ENCODE measurements at places on chromosomes 3 and 15.

GRCh38 chr15:75210811-75211230 lies 9.1 kb downstream of the C15orf39 start:
- no peak for DNase-seq

DNA sequence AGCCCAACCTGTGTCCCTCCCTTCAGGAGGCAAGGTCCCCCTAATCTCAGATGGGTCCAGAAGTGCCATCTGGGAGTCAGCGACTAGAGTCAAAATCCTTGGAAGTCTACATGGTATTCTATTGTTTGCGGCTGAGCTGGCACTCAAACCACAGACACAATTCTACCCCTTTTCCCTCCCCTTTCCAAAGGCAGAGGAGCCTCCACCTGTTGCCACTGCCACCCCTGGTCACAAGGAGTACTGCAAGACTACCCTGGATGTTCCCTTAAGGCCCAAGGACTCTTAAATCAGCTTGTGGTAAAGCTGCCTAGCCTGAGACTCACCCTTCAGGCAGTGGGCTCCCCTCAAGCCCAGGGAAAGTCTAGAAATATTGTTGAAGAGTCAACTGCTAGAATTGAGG lies 4.3 kb upstream of the OR5H6 start:
- DNase-seq = no peak

GRCh38 chr15:43370310-43370974 lies 401 bp downstream of the ZSCAN29 start:
- no peak for DNase-seq

GRCh38 chr3:197836244-197836643 lies 45.2 kb downstream of the LRCH3 start:
- DNase-seq = no peak

- no peak for DNase-seq
Observed at GRCh38 chr3:3615533-3615932, 183.7 kb upstream of the LRRN1 start.

GRCh38 chr3:112351036-112351435 lies 18.1 kb downstream of the CD200 start:
- no peak for DNase-seq

DNA sequence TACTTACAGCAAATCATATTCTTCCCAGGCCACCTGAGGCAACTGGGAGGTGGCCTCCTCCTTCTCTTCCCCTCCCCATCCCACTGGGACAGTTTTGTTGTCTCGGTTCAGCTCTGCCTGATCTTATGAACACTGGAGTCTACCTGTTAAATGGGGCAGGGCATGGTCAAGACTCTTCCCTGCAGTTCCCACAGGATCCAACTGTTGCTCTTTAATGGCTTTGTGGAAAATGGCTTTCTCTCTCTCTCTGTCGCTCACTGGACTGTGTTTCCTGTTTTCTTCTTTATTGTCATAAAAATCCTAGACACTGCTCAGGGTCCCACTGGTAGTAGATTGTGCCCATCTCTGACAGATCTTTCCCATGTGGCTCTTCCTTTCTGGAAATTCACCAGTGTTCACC lies 40.2 kb downstream of the SLC27A2 start:
- no peak for DNase-seq

DNA sequence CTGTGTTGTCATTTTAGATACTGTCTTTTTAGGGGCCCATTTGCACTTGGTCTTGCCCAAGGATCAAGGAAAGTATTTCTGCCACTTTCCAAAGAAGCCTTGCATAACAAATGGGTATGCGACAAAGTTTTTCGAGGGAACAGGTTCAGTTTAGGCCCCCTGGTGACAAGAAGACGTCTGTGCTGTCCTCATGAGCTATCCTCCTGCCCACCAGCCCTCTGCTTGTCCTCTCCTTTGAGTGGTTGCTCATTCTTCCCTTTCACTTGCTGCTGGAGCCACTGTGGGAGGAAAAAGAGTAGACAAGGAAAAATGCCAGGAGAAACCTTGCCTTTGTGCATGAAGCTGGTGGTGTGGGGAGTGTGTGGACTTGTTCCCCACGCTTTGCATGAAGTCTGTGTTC lies 171.9 kb downstream of the CACNA2D3 start:
- DNase-seq = no peak

- DNase-seq = no peak
Observed at GRCh38 chr3:64259636-64260035, 34.4 kb upstream of the PRICKLE2 start.

DNA sequence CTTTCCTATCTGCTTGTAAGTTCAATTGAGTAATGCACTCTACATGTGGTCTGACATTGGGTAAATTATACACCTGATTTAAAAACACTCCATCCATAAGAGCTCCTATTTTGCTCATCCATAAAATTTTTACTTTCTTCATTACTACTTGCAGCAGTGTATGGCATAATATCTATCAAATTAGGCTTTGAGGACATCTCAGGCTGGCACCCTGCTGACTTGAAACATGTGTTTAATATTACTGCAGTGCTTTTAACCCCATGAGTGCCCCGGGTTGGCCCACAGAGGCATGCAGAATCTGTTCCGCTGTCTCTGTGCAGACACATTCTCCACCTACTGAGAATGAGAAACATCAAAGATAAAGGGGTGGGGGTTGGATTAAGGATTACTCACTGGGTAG lies 249.9 kb upstream of the DNAJC19 start:
- no peak for DNase-seq

DNA sequence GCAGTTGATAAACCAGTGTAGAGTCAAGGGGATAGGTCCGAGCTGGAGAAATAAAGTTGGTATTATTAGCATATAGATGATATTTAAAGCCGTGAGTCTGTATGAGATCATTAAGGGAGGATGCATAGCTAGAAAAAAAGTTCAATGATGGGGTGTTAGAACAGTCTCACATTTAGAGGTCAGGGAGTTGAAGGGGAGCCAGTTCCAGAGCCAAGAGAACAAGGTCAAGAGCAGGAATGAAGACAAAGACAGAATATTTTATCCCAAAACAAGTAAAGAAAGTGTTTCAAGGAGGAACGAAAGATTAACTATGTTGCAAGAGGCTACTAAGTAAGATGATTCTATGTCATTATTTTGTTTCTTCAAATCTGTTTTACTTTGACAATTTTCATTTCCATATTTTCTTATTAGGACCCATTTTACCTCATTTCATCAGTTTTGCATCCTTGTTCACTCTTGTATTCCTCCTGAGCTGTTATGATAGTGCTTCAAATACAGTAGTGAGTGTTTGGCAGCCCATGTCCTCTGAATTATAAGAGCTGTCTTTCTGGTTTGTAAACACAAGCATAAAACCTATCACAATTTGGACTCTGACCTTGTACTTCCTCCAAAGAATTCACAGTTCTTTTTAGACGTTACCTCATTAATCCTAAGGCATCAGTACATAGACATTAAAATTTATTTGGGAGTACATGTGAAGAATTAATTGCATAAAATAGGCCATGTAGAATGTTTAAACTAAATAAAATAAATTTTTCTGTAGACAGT lies 695.7 kb upstream of the NECTIN3 start:
- DNase-seq = no peak

GRCh38 chr15:48315041-48315440 lies 16.2 kb upstream of the DUT start:
- no peak for DNase-seq

GRCh38 chr15:71312731-71313460 lies 197.6 kb downstream of the THSD4 start:
- no peak for DNase-seq

GRCh38 chr3:46435081-46435726 lies 28.1 kb downstream of the CCRL2 start:
- DNase-seq = no peak

- no peak for DNase-seq
Observed at GRCh38 chr3:33008282-33008681, 56.8 kb downstream of the CCR4 start.

DNA sequence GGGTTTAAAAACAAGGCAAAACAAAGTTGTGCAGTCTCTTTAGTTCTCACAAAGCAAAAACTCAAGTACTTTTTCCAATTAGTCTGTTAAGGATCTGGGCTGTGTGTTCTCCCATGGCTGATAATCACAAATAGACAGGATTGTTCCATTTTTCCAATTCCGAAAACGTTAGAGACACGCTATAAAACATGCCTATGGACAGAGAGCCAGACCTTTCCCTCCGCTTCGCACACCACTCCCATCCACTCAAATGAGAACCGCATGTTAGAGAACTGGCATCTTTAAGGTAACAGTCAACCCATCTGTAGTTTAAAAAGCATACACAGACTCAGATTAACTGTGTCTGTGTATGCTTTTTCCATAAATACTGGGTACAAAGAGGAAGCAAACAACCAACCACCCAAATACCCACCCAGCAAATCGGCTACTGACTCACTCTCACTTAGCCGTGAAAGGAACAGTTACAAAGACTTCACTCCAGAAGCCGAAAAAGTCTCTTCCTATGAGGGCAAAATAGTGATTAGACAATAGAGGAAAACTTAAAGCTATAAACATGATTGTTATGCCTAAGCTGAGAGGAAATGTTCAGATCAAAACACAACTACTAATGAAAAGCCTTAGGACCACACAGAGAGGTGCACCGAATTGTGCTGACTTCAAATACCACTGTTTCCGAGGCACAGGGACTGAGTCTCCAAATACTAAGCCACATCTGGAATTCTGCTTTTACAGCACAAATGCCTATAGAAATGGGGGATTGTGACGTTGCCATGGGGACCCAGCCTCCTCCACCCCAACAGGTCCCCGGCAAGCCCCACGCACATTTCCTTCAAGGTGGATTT lies 36.1 kb downstream of the IL17RD start:
- DNase-seq = no peak

DNA sequence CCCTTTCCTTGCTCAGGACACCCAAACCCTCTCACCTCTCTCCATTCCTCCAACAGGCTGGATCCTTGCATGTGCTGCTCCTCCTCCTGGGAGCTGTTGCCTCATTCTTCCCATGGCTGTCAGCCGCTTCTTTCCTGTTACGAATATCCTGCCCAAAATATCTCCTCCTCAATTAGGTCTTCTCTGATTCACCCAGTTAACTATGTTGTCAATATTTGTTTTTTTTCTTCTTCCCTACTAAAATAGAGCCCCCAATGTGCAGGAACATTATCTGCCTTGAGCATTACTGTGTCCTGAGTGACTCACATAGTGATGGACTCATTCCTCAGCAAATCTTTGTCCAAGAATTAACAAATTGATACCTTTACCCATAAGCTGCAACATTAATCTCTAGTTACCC lies 357.2 kb downstream of the CLSTN2 start:
- no peak for DNase-seq

DNA sequence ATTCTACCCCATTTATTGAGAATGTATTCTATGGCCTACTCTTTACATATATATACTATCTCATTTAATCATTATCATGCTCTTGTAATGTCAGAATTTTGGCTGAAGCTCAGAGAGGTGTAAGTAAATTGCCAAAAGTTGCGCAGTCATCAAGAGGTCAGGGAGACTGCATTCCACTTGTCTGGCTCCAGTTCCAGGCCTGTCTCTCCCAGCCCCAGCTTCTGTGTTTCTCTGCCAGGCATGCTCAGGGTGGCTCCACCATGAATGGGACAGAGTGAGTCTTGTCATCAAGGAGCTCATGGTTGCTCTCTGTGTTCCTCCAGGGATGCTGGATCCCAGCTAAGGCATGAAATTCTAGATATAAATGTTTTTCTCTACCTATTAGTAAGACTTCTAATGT lies 635.1 kb upstream of the MDFIC2 start:
- DNase-seq = no peak

- DNase-seq = no peak
Observed at GRCh38 chr3:65052101-65052500, 364.3 kb upstream of the ADAMTS9 start.

DNA sequence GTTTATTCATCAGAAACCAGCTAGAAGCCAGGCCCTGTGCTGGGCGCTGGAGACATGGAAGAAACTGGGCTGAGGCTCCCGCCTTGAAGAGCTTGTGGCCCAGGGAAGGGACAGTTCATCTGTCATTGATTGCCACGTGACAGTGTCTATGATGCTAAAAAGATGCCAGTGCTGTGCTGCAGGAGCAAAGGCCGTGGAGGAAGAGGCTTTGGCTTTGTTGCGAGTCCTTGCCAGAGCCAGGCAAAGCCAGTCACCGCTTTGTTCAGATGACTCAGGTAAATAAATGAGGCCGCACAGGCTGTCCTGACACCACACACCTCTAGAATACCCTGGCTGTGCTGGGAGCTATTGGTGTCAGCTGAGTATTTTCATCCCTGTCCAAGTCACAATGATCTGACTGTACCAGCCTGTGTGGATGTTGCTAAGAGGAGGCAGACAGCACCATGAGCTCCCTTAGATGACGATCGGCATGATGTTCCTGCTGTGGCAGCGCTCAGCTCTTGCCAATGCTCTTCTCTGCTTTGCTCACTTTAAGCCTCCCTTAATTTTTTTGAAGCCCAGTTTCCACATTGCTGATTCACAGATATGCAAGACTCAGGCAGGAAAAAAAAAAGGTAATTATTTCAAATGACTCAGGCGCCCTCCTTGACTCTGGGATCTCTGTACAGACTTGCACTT lies 77.5 kb downstream of the CCNL1 start:
- DNase-seq = no peak

DNA sequence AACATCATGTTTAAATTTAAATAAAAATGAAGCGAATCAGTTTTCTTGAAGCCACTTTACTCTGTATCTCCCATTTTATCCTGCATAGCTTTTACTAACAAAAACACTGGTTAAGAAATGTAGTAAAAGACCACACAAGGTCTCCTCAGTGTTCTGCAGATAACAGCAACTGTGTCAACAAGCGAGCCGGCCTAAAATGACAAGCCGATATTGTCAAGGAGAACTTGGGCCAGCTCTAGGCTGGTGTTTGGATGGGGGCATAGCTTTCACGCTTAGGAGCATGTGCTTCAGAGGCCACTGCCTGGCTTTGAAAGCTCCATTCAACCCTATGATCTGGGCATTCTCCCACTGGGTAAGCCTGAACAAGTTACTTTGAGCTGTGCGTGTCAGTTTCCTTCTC lies 38.1 kb downstream of the MFSD1 start:
- DNase-seq = no peak

DNA sequence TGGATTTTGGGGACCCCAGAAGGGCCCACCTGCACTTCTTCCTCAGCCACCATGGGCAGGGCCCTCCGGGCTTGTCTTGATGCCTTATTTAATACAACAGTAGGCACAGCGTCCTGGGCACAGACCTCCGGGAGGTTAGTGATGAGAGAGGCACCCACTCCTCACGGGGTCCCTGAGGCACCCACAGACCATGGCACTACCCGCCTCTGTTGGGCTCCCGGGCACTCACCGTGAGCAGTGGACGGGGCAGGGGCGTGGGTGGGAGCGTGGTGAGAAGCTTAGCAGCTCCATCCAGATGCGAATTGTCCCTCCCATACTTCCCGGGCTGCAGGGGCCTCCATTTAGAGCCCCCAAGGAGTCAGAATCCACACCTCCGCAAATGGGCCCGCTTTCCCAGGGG lies 317 bp upstream of the MESP2 start:
- no peak for DNase-seq

- no peak for DNase-seq
Observed at GRCh38 chr3:71955240-71956068, 170.5 kb upstream of the PROK2 start.

GRCh38 chr3:193388361-193388760 lies 9.8 kb upstream of the ATP13A5 start:
- no peak for DNase-seq

GRCh38 chr3:23985747-23986544 lies 40.9 kb downstream of the NR1D2 start:
- no peak for DNase-seq

- DNase-seq = no peak
Observed at GRCh38 chr15:73918784-73919183, 7.5 kb upstream of the LOXL1 start.

- peak; percentile 32 for DNase-seq
Observed at GRCh38 chr3:194364652-194365434, 4.7 kb downstream of the LRRC15 start.

GRCh38 chr3:71244826-71245488 lies 338.6 kb downstream of the FOXP1 start:
- DNase-seq = no peak

All from DMS153 (cell line).